ENCODE measurements at places on chromosomes 7 and 10.
A peak's percentile ranks its signal among the peaks of the same experiment; 100 is the strongest.

- no peak for DNase-seq
Measured at GRCh38 chr7:131934452-131934851, 378.0 kb upstream of the PODXL start.

DNA sequence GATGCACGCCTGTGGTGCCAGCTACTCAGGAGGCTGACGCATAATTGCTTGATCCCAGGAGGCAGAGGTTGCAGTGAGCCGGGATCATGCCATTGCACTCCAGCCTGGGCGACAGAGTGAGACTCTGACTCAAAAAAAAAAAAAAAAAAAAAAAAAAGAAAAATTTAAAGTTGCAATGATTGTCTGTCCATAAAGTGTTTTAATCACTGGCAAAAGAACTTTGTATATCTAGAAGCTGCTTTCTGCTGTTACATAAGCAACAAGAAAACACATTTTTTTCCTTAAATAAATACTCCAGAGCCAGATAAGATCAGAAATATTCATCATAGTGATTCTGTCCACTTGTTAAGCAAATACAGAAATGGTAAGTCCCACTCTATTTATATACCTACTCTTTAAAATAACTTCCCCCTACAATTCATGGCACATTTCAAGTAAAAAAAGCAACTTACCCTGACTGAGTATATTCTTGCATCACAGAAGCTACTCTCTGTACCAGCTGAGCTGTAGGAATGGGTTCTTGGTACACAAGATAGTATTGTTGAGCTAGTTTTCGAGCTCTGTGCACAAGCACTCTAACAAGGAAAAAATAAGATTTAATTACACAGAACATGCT is 7.6 kb downstream of the PSMA2 start:
- DNase-seq, result no peak

DNA sequence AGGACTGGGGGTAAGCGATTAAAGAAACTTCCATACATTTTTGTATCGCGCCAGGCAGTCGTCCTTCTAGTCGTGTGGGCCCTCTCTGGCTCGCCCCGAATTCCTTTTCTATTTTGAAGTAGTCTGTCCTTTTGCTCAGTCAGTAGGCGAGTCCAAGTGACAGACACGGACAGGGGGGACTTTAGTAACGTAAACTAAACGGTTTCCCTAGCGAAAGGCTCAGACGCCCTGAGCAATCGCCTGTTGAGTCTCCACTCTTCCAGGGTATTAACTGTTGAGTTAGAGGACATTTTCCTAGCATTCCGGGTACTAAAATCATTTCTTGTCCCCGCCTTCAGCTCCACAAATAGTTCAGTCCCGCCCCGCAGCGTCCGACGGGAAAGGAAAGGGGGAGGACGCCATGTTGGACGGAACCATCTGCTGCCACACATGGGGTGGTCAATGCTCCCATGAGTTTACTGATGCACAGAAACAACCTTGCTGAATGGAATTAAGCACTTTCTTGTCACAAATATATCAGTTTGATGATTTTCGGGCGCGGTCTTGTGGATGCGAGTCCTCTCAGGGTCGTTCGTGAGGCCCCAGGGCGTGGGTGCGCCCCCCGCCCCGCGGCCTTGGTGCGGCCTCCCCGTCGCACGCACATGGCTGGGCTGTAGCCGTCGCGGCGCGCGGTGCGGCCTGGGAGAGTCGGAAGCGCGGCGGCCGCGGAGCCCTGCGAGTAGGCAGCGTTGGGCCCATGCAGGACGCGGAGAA is at the start of gene EIF3B:
Gene EIF3B (plus strand): TSS at position 642 of the 753 bp plus-strand sequence. CDS start 95 bp downstream, at position 737.
- peak; percentile 77 for DNase-seq

GRCh38 chr7:36216063-36216684 is 63.1 kb downstream of the EEPD1 start:
- no peak for DNase-seq

DNA sequence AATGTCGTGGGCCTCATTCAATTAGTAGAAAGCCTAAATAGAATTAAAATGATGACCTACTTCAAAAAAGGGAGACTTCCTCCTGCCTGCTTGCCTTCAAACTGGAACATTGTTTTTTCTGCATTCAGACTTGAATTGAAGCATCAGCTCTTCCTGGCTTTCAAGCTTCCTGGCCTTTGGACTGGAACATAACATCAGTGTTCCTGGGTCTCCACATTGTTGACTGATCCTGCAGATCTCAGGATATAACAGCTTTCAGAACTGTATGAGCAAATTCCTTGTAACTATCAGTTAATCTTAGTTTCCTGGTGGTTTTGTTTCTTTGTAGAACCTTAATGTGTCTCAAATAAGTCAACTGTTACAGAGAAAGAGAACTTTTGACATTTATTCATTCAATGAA is 18.6 kb downstream of the MAGI2 start:
- no peak for DNase-seq

GRCh38 chr7:21850531-21851285 is 95.0 kb downstream of the CDCA7L start:
- DNase-seq, result no peak

DNA sequence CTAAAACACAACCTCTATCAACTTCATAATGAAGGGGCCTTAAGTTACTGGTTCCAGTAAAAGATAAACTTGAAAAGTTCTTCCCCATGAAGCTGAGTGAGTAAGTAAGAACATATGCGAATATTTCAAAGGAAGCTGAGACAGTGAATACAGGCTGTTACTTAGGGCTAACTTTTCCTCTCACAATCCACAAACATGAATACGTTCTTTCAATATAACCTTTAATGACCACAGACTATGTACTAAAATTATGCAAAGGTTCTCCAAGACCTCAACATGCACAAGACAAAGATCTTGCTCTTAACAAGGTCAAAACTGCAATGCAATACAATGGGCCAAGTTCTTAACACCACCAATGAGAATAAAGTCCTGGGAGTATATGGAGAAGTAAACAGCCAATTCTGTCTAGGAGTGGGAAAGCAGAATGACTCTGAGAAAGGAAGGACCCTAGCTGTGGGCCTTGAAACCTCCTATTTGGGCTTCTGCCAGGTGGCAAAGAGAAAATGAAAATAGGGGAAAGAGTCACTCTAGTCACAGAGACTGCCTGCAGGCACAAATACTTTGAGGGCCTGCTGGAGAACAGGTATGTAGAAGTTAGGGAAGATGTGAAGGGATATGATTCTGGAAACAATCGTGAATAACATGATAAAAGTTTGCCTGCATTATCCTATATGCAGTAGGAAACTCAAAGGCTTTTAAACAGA is 43.7 kb downstream of the OSBPL3 start:
- no peak for DNase-seq

GRCh38 chr7:17462131-17462631 is 163.7 kb downstream of the AHR start:
- no peak for DNase-seq

- DNase-seq, result no peak
Measured at GRCh38 chr7:128911423-128912031, 1.0 kb upstream of the KCP start.

GRCh38 chr10:2246747-2247146 is 509.4 kb upstream of the ADARB2 start:
- no peak for DNase-seq

DNA sequence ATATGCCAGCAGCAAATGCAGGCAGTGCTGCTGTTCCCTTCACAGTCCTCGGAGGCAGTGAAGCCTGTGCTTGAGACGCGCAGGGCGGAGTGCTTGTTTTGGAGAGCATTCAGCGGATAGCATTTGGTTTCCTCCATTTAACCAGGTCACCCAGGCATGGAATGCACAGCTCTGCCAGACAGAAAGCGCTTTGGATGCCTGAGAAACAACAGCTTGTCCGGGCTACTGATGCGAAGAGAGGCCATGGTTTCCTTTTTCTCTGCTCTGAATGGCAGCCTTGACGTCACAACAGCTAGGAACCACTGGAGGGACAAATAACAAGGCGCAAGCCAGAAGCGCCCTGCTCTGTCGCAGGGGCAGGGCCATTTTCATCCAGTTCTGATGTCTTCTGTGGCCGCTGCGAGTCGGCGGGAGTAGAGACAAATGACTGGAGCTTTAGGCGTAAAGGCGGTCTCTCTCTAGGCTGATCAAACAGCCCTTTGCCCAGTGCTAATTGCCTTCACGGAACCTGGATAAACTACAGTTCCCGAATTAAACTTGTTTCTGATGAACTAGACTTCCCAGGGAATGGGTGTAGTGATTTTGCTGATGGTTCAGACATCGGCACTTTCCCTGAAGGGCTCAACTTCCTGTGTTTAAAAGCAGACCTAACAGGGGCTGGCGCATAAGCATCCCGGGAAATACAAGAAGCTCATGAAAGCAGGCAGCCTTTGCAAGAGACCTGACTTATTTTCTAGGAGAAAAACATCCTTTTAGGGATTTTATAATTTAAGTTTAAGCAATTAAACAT is 187.6 kb upstream of the KLF14 start:
- DNase-seq, result no peak

DNA sequence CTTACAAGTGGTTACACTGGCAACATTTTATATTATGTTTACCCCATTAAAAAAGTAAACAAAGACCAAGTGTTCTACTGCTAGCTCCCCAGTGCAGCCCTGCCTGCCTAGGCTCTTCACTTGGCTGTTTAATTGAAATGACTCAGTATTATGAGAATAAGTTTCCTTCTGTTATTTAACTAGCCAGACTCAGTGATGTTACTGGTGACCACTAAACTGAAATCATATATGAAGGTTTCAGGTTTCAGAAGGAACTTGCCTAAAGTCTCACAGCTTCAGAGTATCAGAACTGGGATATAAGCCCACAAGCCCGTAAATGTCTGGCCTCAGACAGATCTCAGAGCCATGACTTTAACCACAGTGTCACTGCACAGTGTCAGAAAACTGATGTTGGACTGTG is 66.8 kb upstream of the EXOC4 start:
- DNase-seq, result no peak

DNA sequence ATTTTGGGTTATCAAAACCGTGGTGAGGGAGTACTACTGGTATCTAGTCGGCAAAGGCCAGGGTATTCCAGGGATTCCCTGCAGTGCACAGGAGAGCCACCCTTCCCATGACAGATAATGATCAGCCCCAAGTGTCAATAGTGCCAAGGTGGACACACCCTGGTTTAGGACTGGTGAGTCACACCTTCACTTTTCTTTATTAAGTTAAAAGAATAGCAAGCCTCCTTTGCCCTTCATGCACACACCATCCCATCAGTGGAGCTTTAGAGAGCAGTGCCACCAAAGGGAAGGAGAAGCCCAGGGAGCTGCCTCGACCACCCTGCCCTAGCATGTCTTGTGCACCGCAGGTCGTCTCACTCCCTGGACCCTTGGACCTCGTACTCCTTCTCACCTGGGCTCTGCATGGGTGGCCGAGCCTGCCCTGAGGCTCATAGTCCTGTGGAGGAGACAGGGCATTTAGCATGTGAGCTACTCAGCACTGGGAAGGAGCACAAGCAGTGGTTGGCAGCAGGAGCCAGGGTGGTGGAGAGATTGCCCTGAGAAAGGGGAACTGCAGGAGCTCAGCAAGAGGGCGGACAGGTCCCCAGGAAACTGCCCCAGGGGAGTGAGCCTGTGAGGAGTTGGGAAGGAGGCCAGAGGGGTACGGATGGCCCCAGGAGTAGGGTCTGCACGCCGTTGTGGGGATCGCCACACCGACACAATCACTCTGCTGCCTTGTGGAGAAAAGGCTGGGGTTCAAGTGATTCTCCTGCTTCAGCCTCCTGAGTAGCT is 17.4 kb downstream of the UBE2D4 start:
- no peak for DNase-seq

- no peak for DNase-seq
Measured at GRCh38 chr10:127434006-127434405, 115.1 kb upstream of the NPS start.

- DNase-seq, result no peak
Measured at GRCh38 chr7:91325726-91326125, 61.5 kb downstream of the FZD1 start.

- DNase-seq, result no peak
Measured at GRCh38 chr10:34528320-34528719, 286.8 kb downstream of the PARD3 start.

DNA sequence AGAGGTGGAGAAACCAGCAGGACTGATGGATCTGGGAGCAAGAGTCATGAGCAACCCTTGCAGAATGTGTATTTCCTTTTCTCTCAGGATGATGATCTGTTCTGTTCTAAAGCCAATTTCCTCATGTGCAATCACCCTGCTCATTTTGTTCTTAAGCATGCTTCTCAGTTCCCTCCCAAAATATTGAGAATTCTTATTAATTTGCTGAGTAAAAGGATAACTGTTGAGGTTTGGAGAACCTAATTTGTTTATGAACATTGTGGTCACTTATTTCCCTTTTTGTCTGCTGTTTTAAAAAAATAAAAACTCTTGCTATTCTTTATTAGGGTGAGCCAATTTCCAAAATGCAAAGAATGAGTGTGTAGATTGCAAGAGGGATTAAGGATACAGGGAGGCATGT is 106.8 kb downstream of the APBB1IP start:
- no peak for DNase-seq

GRCh38 chr10:91381257-91381891 is 28.8 kb upstream of the HECTD2 start:
- DNase-seq, result no peak

DNA sequence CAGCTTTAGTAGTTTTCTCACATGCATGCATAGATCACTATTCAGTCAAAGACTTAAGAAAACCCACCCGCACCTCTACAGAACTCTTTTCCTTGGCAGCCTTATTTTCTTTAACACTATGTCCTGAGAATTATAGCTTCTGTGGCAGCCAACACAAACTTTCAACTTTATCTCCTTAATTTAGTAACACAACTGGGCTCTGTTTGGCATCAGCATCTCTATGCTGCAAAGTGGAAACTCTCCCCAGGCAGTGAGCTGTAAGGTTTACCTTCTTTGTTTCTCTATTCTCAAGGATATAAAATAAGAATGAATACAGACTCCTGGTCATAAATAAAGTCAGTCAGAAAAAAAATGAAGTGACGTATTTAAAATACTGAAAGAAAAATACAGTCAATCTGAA is 115.2 kb upstream of the PPP1R9A start:
- DNase-seq, result no peak

DNA sequence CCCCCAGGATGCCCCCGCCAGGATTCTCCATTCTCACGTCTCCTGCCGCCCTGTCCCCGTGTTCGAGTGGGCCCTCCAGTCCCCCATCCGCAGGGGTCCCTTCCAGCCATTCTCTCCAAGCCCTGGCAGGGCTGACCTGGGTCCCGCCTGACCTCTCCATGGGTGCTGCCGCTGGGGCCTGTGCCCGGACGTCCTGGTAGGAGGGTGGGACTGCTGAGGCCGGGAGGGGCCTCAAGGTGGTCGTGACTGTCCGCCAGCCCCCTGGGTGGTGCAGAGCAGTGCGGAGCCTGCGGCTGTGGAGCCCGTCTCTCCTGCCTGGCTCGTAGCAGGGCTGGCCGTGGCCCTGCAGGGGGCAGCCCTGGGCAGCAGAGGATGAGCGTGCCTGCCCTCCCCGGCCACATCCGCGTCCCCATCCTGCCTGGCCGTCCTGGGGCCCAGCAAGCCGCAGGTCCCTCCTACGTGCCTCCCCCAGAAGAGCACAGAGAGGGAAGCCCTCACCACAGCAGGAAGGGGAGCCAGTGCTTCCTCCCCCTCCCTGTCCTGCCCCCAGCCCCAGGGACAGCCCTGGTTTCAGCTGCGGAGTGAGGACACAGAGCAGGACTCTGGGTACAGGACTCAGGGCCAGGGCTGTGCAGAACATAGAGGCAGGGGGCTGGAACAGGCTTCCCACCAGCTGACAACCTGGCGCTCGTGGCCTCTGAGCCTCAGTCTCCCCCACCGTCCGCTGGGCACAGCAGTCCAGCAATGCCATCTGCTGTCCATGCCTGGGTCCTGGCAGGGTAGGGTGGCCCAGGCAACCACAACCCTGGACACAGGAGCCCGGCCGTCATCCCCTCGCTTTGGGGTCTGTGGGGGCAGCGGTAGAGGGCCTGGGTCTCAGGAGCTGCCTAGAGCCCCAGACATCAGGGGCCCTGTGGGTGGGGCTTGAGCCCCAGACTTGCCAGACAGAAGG is 1.5 kb upstream of the GRIFIN start:
- peak; percentile 9 for DNase-seq

All from activated CD8-positive, alpha-beta memory T cell treated with anti-CD3 and anti-CD28 coated beads for 1 hour (primary cell).